ENCODE measurements at places on chromosomes 5 and 9. TPM values are rescaled to one million over a fixed set of nuclear protein-coding genes. Genes with fewer than 3 reads are reported as not detected.

- DNase-seq: no peak
Measured at GRCh38 chr5:105730982-105731381, 1939.8 kb downstream of the EFNA5 start.

- no peak for DNase-seq
Measured at GRCh38 chr9:132211570-132211969, 49.7 kb downstream of the NTNG2 start.

GRCh38 chr5:124574521-124575436 is 171.7 kb downstream of the ZNF608 start:
- no peak for DNase-seq

DNA sequence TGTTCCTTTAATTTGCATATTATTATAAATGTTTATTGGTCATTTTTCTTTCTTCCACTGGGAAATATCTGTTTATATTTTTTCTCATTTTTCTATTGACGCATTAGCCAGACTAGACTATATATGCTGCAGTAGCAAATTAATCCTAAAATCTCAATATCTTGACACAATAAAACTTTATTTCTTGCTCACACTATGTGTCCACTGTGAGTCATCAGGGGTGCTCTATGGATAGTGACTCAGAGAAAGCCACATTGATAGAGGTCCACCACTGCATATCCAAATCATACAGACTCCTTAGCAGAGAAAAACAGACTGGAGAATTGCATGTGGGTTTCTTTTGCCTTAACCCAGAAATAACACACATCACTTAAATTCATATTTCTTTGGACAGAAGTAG is 20.8 kb downstream of the OR1L3 start:
- DNase-seq: no peak

GRCh38 chr9:125142560-125143376 is 560 bp downstream of the SCAI start:
- no peak for DNase-seq

DNA sequence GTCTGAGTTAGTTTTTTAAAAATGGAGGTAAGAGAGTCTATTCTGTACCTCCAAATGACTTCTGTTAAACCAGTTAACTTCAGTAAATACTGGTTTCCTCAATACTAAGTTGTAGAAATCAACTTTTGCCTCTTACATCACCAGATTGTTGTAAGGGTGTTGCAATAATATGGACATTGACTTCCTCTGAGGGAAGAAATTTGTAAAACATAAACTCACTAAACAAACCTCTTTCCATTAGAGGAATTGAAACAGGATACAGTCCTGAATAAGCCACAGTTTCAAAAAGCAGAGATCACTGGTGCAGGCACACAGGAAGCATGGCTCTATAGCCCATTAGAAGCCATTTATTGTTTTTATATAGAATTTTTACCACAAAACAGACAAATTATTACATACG is 32.7 kb upstream of the SLCO6A1 start:
- no peak for DNase-seq

GRCh38 chr9:78985084-78985738 is 586.6 kb upstream of the TLE4 start:
- no peak for DNase-seq

DNA sequence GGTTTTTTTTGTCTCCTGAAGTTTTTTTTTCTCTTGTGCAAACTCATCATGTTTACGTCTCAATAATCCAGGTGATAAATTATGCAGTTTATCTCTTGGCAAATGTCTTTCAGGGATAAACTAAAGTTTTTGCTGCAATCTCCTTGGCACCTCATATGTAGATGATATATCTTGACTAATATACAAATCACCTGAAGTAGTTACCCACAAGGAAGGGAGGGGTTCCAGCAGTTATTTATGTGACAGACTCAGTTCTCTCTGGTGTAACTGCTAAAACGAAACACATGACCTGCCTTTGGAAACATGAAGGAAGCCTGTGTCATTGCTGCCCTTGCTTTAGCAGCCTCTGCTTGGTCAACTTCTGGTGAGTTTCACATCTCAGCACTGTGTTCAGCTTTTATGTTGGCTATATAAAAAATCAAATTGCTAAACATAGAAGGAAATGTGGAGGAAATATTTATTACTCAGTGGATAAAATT is 39.3 kb upstream of the KIAA1958 start:
- no peak for DNase-seq

- peak; percentile 33 for DNase-seq
Measured at GRCh38 chr5:150075233-150075632, 11.1 kb downstream of the CSF1R start.

- DNase-seq: no peak
Measured at GRCh38 chr9:34771007-34771406, 61.1 kb upstream of the CCL21 start.

- no peak for DNase-seq
Measured at GRCh38 chr5:17277907-17278306, 60.5 kb downstream of the BASP1 start.

GRCh38 chr5:136036293-136036911 is 7.6 kb downstream of the TGFBI start:
- DNase-seq: no peak

GRCh38 chr5:90554358-90555006 is 4.1 kb upstream of the ADGRV1 start:
- DNase-seq: no peak

DNA sequence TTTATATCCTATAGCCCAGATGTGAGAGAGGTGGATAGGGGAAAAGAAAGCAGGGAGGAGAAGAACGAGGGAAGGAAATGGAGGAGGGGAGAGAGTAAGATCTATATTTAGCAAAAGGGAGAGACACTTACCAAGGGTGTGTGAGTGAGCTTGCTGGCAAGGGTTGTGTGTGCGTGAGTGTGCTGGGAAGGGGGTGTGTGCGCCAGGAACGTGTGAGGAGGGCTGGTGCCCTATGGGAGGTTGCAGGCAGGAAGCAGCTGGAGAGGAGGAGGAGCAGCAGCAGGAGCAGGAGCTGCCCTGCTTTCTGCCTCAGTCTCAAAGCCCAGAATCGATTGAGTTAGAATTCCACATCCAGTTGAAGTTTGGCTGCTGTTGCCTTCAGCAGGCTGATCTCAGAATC is 148.3 kb upstream of the RUSC2 start:
- DNase-seq: peak; percentile 81

- DNase-seq: no peak
Measured at GRCh38 chr9:124631326-124631725, 124.1 kb upstream of the NR5A1 start.

The PROB1 gene
- 2.0 TPM for total RNA-seq

The CTNND2 gene
- 0.24 TPM for total RNA-seq

The CPLANE1 gene
- total RNA-seq: 23.5 TPM

The OR1J2 gene
- total RNA-seq: not detected

The SAXO1 gene
- 0.24 TPM for total RNA-seq

The PCDHGB2 gene
- total RNA-seq: 6.5 TPM

The CYSTM1 gene
- total RNA-seq: 44.7 TPM

The ACSL6 gene
- 2.3 TPM for total RNA-seq

The DOK3 gene
- 15.0 TPM for total RNA-seq

Data from aorta (tissue), 5 donors.